ENCODE measurements at places on chromosomes 1 and 21. TPM values are rescaled to one million over a fixed set of nuclear protein-coding genes. Genes with fewer than 3 reads are reported as not detected.

DNA sequence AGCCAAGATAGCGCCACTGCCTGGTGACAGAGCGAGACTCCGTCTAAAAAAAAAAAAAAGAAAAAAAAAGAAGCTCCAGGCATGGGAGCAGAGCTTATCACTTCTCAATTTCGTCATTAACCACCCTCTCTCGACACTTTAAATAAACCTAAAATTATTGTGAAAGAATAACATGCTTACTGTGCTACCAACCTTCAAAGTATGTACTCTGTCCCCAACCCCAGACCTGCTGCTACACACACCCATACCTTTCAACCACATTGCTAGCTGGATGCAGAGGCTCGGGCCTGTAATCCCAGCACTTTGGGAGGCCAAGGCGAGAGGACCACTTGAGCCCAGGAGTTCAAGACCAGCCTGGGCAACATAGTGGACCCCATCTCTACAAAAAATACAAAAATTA is 38.7 kb downstream of the GNPAT start:
- no peak for DNase-seq

DNA sequence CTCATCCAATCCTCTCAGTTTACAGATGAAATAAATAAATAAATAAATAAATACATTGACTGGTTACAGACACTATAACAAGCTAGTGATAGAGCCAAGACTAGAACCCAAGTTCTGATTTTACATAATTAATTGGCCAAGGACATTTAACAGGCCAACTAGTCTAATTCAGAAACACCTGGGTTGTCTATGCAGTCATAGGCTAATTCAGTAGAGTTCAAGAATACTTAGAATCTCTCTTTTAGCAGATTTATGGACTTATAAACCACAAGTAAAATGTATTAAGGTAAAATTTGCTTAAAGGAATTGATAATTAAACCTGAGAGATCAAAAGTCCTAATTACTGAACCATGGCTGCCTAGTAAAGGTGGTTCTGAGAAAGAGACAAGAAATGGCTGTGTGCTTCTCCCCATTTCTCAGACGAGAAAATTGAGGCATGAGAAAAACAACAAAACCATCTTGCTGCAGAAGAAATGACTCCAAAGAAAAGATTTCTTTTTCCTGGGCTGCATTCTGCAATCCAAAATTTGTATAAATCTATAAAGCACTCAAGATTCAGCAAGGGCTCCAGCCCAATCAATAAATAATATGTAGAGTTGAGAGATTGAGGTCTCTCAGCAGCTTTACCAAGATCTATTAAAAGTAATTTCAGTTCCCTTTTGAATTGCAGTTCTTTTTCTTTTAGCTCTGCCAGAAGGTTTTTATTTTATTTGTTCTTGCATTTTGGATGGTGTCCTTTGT is 98.3 kb downstream of the DUSP10 start:
- DNase-seq, result no peak

DNA sequence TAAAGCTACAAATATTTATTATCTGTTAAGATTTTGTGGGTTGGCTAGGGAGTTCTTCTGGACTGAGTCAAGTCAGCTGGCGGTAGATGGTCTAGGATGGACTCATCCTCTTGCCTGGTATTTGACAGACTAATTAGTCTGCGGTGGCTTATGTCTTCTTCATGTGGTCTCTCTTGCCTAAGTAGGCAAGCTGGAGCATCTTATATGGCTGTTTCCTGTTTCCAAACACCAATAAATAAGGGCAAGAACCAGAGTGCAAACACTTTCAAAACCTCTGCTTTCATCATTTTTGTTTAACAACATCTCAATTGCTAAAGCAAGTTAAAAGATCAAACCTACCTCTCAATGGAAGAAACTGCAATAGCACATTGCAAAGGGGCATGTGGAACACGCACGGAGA is 484.8 kb downstream of the PTPRC start:
- DNase-seq, result peak; percentile 90

- no peak for DNase-seq
These were observed 366.1 kb upstream of the ST6GALNAC5 start for GRCh38 chr1:76501136-76501535.

- no peak for DNase-seq
These were observed 235.3 kb downstream of the FAF1 start for GRCh38 chr1:50724626-50725286.

GRCh38 chr1:162840250-162840839 is 20.6 kb downstream of the CCDC190 start:
- DNase-seq, result no peak

The OR2T33 gene
- total RNA-seq, result not detected

Measured in A172 (cell line).